Left lobe of liver (tissue), 2 donors: ENCODE measurements at places on chromosomes 13 and 19.
A peak's percentile ranks its signal among the peaks of the same experiment; 100 is the strongest.

DNA sequence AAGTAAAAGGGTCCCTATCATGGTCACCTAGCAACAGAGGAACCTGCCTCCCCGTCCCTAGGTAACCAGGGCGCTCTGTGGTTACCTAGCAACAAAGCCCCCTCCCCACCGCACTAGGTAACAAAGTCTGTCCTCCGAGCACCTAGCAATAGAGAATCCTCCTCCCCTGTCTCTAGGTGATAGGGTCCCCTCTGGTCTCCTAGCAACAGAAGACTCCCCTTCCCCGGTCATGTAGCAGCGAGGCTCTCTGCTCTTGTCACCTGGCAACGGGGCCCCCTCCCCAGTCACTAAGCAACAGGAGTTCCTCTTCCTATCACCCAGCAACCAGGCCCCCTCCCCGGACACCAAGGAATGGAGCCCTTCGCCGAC lies 307 bp downstream of the JOSD2 start:
- no peak for DNase-seq

DNA sequence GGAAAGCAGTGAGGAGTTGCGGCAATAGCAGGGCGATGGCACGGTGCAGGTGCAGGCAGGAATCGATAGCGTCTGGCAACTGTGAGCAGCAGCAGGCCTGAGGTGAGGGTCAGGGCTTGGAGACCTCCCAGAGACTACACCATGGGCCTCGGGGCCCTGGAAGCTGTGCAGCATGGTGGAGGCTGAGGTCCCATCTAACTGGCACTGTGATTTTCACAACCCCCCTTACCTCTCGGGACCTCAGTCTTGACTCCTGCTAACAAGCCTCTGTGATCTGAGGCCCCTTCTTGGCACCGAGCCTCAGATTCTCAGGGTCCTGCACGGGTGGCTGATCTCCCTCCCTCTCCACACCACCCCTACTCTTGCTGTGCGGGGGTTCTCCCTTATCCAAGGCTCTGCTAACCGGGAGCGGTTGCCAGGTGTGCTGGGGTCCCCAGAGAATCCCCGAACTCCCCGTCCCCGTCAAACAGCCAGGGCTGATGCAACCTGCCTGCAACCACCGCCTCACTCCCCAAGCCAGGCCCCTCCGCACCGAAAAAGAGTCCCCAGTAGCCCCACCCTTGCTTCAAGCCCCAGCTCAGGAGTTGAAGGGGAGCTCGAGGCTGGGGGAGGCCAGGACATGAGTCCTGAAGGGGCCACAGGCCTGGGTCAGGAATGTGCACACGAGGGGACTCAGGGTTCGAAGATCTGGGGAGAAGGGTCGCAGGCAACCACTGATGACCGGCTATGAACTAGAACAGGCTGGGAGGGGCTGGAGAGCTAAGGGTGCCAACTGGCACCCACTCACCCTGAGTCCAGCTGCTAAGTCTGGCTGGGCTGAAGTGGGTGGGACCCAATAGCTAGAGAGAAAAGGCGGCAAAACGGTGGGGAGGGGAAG lies 4.8 kb upstream of the ATF5 start:
- DNase-seq = peak; percentile 97

- no peak for DNase-seq
Observed at GRCh38 chr13:23707674-23708073, 137.5 kb downstream of the TNFRSF19 start.

GRCh38 chr19:677201-677600 lies 1.0 kb downstream of the FSTL3 start:
- DNase-seq = no peak

DNA sequence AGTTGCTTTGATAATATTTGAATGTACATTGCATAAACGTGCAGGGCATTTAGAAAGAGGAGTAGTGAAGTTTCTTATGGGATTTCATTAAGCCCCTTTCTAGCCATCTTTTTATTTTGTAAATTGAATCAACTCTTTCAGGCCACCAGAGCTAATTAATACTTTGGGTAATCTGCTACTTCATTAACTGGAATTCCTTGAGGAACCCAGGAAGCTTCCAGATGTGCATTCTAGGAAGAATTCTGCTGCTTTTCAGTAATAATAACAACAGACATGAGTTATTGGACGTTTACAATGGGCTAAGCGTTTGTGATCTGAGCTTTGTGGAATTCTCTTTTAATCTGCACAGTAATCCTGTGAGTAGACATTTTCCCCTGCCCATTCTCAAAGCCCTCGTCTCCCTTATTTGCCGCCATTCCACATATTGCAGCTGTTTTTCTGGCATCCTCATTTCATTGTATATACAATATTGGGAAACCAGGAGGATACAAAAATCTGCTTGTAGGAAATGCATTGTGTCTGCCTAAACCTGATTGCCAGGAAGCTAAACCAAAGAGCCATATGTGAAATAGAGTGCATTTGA lies 103.9 kb downstream of the HS6ST3 start:
- DNase-seq = no peak

DNA sequence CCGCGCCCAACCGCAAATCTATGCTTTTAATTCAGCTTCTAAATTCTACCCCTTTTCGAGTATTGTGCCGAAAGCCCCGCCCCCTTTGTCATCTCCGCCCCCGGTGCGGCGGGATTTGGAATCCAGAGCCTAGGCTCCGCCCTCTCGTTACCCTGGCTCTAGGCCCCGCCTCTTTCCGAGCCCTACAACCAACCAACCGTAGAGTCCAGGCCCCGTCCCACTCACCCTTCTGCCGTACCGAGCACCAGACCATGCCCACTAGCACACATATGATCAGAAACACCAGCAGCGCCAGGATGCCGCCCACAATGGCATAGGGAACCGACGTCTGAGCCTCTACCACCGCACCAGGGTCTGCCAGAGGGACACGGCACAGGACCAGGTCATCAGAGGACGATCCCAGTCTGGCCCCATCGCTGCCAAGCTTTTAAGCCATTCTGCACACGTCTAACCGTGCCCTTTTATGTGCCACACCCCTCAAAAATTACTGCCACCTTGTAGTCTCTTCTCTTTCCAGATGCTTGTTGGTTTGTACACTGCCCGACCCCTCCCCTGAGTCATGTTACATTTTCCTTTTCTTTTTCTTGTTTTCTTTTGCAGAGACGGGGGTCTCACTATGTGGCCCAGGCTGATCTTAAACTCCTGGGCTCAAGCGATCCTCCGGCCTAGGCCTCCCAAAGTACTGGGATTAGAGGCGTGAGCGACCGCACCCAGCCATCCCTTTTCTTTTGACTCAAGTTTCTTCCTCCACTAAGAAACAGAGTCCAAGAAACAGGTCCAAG lies 4.7 kb upstream of the ZNF428 start:
- no peak for DNase-seq

- DNase-seq = no peak
Observed at GRCh38 chr19:17323964-17324332, 10.7 kb downstream of the ANO8 start.

DNA sequence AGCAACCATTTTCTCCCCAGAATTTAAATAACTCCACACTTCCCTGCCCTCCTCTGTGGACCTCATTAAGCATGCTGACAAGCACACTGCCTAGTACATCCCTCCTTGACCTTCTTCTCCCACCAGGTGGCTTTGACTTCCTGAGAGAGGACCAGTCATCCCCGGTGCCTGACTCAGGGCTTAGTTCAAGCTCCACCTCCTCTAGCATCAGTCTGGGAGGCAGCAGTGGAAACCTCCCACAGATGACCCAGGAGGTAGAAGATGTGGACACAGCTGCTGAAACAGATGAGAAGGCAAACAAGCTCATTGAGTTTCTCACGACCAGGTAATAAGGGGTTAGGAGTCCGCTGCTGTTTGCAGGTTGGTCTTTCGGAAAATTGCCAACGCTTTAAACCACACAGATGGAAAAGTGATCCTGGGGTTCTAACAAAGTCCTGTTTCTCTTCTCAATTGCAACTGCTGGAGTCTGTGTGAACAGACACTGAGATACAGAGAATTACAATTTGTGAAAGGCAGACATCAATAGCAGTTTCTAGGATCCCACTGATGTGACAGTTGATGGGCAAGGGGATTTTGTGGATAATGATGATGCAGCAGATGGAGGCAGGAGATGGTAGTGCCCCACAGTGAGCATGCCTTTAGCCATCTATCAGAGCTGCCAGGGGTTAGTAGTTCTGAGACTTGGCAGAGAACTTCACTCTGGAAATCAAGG lies 86.7 kb downstream of the ZAR1L start:
- DNase-seq = no peak

GRCh38 chr13:94993616-94994015 lies 281.3 kb upstream of the SOX21 start:
- DNase-seq = no peak

- no peak for DNase-seq
Observed at GRCh38 chr19:7242601-7243258, 51.5 kb downstream of the INSR start.

DNA sequence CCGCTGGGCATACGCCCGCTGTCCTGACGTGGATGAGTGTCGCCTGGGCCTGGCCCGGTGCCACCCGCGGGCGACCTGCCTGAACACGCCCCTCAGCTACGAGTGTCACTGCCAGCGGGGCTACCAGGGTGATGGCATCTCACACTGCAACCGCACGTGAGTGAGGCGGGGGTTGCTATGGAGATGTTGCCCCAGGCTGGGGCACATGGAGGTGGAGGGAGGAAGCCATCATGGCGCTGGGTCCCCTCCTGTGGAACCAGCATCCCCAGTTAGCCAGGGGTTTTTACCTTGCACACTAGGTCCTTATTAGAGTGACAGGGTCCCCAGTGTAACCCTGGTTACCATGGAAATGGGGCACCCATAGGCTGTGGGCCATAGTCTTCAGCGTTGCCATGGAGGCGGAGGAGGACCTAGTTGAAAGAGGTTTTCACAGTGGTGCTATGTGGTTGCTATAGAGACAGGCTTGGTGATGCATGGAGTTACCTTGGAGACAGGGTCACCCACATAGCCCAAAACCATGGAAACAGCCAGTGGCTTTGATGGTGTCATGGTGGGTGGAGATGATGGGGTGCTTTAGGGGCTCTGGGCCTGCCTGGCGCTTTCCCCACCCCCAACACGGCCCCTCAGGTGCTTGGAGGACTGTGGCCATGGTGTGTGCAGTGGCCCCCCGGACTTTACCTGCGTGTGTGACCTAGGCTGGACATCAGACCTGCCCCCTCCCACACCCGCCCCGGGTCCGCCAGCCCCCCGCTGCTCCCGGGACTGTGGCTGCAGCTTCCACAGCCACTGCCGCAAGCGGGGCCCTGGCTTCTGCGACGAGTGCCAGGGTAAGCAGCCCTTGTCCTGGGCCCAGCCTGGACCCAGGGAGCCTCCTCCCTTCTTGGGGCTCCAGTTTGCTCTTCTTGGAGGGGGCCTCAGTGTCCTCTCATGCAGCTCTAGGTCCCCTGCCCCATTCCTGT lies 27.1 kb downstream of the MEGF8 start:
- DNase-seq = no peak

DNA sequence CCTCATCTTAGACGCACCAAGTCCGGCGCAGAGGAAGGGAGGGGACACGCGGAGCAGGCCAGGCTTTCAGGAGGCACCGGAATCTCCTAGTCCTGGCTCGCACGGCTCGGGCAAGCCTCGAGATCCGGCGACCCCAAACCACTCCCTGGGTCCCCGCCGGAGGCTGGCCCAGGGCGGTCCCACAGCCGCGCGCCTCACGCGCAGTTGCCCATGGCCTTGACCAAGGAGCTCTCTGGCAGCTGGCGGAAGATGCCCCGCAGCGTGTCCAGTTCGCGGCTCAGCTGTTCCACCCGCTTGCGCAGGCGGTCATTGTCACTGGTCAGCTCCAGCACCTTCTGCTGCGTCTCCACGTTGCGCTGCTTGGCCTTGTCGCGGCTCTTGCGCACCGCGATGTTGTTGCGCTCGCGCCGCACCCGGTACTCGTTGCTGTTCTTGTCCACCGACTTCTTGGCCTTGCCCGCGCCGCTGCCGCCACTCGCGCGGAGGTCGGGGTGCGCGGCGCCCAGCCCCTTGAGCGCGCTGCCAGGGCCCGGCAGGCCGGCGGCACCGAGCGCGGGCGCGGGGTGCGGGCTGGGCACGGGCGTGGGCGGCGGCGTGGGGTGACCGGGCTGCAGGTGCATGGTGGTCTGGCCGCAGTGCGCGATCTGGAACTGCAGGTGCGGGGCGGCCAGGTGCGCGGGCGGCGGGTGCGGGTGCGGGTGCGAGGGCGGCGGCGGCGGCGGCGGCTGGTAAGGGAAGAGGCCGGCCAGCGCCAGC lies 1.0 kb downstream of the CEBPA start:
- peak; percentile 57 for DNase-seq

- DNase-seq = peak; percentile 80
Observed at GRCh38 chr19:12733369-12734214, 892 bp downstream of the TRIR start.

DNA sequence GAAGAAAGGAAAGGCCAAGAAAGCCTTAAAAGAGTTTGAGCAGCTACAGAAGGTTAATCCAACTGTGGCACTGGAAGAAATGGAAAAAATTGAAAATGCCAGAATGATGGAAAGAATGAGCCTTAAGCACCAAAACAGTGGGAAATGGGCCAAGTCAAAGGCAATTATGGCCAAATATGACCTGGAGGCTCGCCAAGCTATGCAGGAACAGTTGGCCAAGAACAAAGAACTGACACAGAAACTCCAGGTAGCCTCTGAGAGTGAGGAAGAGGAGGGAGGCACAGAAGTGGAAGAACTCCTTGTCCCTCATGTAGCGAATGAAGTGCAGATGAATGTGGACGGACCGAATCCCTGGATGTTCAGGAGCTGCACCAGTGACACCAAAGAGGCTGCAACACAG lies 5.1 kb downstream of the UTP14C start:
- DNase-seq = no peak

- DNase-seq = no peak
Observed at GRCh38 chr19:28465371-28466086, 747.4 kb downstream of the UQCRFS1 start.
